ENCODE measurements at places on chromosomes 6 and 20.

GRCh38 chr6:156449569-156449968 lies 327.6 kb upstream of the ARID1B start:
- DNase-seq: no peak

DNA sequence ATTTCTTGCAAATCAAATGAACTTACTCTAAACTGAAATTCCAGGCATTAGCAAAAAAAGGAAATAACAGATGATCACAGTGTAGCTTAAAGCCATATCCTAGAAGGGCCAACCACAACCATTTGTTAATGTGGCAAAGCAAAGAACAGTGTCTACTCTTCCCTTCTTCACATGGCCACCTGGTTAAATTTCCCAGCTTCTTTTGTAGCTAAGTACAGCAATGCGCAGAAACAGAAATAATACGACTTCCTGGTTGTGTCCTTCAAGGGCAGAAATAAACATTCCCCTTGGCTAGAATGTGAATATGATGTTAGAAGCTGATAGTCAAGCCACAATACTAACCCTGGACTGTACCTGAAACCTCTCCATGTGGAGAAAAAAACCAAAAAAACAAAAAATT lies 9.6 kb downstream of the SNX3 start:
- DNase-seq: no peak

DNA sequence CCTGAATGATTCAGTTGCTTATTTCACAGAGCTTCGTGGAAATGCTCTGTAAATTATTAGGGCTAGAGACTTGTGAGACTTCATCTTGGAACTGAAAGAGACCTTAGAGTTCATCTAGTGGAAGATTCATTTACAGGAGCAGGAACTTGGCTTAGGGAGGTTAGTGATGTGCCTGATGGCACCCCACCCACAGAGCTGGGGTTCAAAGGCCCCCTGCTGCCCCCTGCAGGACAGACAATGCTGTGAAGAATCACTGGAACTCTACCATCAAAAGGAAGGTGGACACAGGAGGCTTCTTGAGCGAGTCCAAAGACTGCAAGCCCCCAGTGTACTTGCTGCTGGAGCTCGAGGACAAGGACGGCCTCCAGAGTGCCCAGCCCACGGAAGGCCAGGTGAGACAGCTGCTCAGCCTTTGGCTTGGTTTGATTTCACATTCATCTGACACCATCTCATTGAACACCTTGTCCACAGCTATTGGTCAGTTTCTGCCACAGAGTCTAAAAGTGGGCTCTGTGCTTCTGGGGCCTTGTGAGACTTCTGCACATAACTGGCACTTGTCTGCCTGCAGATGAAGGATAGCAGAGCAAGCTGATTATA lies 25.1 kb downstream of the MYBL2 start:
- no peak for DNase-seq

DNA sequence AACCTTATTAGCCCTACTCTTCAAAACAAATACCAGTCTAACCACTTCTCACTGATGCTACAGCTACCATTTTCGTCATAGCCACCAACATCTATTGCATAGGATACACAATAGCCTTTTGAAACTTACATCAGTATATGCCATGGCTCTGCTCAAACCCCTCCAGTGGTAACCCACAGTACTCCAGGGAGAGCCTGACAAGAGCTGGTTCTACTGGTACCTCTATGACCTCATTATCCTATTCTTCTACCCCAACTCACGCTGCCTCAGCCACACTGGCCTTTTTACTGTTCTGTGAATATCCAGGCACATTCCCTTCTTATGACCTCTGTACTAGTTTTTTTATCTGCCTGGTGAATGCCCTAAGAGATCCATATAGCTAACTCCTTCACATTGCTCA lies 157.6 kb downstream of the ARHGAP18 start:
- DNase-seq: no peak

GRCh38 chr6:54072635-54073313 lies 38.5 kb upstream of the MLIP start:
- DNase-seq: peak; percentile 3

DNA sequence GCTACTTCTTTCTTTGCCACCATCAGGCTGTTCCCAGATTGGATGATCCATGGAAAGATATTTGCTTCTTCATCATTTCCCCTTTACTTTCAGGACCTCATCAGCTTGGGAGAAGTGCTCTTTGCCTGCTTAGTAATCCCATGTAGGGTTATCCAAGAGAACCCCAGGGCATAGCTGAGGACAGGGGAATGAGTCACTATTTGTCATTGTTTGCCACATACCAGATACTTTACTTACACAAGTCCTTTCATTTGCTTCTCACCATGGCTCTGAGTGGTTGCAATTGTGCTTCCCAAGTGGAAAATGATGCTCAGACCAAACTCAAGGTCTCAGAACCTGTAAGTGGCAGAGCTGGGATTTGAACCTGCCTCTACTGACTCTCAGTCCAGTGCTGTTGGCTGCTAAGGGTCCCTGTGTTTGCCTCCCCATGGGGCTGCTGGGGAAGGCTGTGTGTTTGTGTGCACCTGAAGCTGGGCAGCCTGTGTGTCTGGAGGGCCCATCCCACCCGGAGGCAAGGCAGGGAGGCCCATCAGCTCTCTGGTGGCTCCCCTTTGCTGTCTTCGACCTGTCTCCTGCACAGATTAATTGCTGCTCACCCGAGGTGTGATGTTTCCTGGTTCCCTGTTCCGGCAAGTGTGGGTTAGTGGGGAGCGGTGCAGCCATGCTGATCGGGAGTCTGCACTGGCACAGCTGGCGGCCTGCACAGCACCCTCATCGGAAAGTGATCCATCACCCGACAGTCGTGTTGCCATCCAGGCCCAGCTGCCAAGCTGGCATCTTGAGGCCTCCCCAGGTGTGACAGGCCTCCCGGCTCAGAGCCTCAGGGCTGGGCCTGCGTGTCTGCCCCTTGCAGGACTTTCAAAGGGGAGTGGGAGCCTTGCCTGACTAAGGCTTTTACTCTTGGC lies 228.8 kb downstream of the DHX35 start:
- DNase-seq: no peak

GRCh38 chr6:52512199-52512598 lies 64.7 kb downstream of the TRAM2 start:
- peak; percentile 11 for DNase-seq

GRCh38 chr6:112004201-112005012 lies 49.5 kb upstream of the CCN6 start:
- no peak for DNase-seq

DNA sequence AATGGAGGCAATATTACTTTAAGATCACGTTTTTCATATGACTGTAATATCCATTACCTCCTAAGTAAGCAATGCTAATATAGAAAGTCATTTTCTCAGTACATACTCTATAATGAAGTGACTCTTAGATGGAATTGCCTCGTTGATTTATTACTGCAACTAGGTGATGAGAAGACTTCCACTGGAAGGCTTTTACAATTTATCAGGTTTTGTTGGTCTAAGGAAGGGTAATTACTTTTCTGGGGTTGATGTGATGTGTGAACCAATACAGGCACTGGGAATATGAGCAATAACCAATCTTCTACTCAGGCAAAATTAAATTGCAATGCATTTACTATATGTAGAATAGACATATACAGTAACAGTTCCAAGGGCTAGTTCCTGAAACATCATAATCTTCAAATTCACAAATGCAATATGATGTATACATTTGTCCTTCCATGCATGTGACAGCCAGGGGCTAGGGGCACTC lies 635.0 kb downstream of the QKI start:
- no peak for DNase-seq

DNA sequence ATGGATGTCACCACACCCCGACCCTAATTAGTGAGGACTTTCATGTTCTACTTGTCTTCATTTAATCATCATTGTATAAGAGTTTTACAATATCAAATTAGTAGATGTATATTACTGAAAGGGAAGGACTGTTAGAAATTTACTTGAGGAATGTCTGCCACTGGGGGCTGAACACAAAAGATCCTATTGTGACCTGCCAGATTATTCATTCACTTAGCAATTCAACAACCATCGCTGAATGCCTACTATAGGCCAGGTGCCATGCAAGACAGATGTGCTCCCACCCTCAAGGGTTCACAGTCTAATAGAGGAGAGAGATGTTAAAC lies 8.0 kb upstream of the RBCK1 start:
- DNase-seq: no peak

- no peak for DNase-seq
These were observed 84.3 kb downstream of the ATXN1 start for GRCh38 chr6:16676978-16677377.

GRCh38 chr6:44462797-44463727 lies 75.6 kb downstream of the CDC5L start:
- no peak for DNase-seq

- no peak for DNase-seq
These were observed 52.9 kb upstream of the SIRPA start for GRCh38 chr20:1842281-1842680.

DNA sequence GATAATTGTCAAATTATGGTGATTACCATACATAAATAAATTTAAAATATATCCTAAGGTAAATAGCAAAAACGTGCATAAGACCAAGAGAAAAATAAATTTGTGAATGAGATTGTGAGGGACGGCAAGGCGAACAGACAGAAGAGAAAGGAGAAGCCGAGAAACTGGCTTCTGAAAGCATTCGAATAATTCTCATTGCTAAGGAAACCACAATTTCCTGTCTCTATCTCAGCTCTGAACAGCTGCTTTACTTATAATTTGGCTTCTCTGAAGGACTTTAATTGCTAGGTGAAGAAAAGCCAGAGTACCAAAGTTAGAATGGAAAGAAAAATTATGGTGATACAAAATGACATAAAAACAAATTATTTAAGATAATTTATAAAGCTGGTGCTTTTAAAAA lies 79.0 kb upstream of the RGS17 start:
- no peak for DNase-seq

- no peak for DNase-seq
These were observed 311.8 kb upstream of the MMS22L start for GRCh38 chr6:97594844-97595243.

DNA sequence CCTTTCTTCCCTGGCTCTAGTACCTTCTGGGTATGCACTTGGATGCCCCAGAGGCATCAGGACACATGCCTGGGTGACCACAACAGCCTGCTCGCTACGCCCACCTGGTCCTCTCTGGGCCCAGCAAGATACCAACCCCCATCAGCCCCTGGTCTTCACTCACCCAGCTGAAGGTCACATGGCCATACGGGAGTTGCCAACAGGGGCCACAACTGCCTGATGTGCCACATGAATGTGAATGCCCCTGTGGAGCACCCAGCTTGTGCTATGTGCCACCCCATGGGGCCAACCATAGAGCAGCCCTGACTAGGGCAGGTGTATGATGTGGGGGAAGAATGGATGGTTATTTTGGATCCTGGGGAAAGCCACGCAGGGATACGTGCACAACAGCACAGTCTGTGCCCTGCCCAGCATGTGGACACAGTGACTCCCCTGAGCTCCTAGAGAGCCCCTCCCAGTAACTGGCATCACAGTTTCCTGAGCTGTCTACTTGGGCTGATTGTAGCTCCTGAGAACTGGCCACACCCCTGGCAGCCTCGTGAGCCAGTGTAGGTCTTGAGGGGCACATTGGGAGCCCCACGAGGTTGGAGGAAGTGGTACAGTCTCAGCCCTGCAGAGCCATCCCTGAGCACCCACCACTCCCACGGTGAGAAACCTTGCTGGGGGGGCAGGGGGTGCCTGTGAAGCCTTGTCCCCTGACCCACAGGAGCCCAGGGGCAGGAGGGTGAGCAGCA lies 10.5 kb upstream of the PCMTD2 start:
- DNase-seq: no peak

DNA sequence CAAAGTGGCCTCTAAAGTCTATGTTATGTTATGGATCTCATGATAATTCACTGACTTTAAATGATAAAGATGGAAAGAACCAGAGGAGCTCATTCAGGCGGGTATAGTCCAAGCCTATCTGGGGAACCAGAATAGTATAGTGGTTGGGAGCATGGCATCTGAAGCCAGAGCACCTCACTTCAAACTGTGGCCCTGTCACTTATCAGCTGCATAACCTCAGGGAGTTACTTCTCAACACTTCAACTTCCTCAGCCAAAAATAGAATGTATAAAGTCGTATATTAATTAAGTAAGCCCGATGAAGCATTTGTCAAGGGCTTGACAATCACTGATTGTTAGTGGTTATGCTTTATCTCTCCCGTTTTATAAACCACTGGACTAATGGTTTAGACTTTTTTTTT lies 112.7 kb downstream of the RTN4IP1 start:
- DNase-seq: no peak

DNA sequence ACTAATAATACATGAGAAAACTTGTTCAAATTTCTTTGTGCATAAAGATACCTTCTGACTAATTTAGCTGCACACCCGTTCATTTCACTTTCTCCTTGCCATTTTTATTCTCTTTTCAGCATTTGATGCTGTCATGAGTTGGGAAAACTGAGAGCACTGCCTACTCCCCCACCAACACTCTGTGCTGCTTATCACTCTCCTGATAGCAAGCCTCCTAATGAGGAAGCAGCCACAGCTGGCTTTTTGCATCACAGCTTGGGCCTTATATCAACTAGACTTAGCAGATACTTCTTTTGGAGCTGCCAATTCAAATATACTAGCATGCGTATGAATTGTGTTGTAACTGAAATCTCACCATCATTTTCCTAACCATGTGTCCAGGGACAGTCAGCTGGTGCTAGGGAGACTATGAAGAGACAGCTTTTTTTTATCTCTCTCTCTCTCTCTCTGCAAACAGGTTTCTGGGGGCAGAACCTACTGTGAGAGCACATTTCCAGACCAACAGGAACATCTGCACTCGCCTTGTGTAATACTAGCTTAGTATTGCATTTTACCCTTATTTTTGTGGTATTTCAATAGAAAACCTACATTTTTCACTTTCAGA lies 699.0 kb downstream of the KHDRBS2 start:
- no peak for DNase-seq

DNA sequence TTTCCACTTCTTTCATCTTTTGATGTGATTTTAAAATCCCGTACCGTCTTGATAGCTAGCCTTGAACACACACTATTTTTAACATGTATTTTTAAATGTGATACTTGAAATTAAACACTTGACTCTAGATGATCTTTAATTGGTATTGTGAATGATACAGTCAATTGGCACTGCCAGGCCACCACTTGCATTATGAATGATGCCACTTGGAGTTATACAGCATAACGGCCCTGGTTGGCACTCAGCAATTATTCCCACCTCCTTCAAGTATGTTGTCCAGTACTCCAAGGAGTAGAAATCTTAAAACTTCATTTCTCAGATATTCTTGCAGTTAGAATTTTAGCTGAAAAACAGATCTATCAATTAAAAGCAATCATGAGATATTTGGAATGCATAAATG lies 62.9 kb downstream of the TENT5A start:
- DNase-seq: no peak

GRCh38 chr6:44785130-44785529 lies 397.6 kb downstream of the CDC5L start:
- DNase-seq: no peak

Data from right kidney (tissue), 9 donors.